NCI-H2081 treated with DMSO at 0.1 percent for 48 hours (cell line): ENCODE measurements at places on chromosomes 3 and 15.

DNA sequence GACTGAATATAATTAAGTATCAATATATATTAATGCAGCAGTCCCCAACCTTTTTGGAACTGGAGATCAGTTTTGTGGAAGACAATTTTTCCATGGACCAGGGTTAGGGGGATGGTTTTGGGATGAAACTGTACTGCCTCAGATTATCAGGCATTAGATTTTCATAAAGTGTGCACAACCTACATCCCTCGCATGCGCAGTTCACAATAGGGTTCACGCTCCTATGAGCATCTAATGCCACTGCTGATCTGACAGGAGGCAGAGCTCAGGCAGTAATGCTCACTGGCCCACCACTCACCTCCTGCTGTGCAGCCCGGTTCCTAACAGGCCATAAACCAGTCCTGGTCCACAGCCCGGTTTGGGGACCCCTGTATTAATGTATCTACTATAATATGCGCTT is 95.6 kb downstream of the ULK4 start:
- DNase-seq, result no peak

DNA sequence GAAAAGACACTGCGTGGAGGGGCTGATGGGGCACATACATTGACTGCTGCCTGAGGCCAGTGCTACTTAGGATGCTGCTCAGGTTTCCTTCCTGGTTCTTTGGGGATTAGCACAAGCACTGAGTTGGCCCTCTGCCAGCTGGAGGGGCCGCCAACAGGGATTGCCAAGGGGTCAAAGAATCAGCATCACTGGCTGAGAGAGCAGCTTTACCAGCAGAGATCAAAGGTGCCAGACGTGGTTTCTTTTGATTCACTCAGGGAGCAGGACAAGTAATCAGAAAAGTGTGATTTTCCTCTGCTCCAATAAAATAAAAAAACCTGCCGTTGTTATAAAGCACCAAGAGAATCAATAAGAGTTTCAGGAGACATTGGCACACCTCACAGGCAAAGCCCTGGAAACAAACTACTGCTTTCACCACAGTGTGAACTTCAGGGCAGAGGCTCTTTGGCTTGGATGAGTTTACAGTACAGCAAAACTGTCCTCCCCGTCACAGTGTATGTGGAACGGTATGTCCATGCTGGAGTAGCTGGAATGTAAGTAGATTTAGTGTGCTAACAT is 45.8 kb upstream of the FSIP1 start:
- DNase-seq, result no peak

GRCh38 chr3:122621112-122621511 is 43.7 kb downstream of the PARP15 start:
- DNase-seq, result no peak

DNA sequence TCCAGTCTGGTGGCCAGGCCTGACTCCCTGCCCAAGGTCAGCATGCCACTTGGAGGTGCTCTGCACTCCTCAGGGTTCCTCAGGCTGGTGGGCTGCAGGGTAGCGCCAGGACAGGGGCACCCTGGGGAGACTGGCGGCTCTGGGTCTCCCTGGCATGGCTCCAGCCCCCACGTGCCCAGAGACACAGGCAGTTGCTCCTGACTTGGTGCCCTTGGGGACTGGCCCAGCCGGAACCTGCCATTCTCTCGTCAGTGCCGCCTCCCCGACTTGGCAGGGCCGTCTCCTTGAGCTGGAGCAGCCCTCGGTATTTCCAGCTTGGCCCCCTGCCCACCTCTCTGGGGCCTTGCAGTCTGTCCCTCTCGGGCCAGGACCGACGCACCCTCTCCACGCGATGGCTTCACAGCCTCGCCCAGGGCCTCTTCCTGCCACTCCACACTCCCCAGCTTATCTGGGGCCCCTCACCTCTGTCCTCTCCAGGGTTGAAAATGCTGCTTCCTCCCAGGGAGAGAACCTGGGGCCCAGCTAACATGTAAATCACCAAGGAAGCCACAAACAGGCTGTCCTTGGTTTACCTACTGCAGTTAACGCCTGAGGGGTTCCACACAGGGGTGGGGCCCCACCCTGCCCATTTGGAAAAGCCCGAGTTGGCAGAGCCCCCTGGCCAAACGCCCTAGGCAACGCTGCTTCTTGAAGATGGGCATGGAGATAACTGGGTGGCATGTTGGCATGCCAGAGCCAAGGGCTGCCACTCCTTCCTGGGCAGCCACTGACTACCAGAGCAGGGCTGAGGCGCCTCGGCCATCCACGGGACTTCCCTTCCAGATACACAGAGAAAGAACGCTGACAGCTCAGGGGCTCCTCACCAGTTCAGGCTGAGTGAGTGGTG is 61.4 kb downstream of the SMAD6 start:
- no peak for DNase-seq

GRCh38 chr3:107275511-107275910 is 101.7 kb upstream of the CCDC54 start:
- DNase-seq, result no peak

DNA sequence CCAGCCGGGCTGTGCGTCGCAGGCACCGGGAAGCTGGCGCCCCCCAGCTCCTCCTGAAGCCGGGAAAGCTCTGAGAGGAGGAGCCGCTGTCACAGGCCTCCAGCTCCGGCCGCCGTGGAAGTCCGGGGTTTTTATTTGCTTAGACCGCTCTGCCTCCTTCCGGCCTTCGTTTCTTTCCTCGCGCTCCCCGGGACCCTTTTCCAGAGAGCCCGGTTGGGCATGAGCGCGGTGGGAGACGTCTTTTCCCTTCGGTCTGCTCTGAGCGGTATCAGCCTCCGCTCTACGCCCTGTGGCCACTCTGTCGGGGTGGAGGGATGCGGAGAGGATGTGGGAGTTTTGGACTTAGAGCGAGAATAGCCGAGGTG is 559 bp downstream of the SENP5 start:
- no peak for DNase-seq

DNA sequence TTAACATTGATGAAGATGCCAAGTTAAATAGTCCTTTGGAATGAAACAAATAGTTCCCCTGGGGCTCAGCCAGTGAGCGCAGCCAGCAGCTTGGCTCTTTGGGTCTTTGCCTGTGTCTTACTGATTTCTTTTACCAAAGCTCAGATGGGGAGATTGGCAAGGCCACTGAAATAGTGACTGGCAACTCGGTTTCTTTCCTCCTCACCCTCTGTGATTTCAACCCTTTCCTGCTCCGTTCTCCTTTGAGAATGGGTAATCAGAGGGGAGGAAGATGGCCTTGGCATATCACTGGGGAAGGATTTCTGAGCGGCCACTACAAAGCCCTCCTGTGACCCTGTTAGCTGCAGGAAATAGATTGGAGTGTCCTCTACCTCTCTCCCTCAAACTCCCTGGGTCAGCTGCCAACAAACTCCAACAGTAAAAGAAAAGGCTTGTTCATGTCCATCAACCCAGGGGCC is 337.1 kb upstream of the LRRFIP2 start:
- DNase-seq, result no peak

DNA sequence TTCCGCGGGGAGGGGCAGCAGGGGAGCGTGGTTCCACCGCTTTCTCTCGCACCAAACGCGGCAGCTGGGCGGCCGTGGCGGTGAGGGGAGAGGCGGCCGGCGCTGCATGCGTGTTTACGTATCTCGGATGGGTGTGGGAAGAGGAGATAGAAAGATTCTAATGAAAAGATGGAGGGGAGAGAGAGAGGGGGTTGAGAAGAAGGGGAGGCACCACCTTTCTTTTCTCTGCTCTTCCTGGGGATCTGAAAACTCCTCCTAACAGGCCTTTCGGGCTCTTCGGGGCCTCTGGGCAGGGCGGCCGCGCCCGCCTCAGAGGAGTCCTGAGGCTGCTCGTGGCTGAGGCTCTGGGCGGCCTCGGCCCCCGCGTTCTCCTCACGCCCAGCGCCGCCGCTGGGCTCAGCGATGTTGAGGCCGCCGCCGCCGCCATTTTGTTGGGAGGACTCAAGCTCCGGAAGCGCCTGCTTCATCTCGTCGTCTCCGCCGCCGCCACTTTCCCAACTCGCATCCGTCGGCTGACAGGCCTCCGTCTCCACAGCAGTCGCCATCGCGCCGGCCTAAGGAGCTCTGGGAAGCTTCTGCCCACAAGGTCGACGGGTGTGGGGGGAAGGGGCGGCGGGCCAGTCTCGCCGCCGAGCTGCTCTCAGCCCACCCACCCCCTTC is 473 bp downstream of the TASOR start:
- DNase-seq, result peak; percentile 4

- no peak for DNase-seq
Observed at GRCh38 chr15:38066612-38067011, 132.2 kb downstream of the TMCO5A start.

GRCh38 chr3:99087277-99087676 is 185.8 kb upstream of the DCBLD2 start:
- no peak for DNase-seq

- DNase-seq, result no peak
Observed at GRCh38 chr15:36004891-36005490, 459.0 kb upstream of the DPH6 start.

GRCh38 chr3:37171144-37171543 is 3.2 kb downstream of the LRRFIP2 start:
- DNase-seq, result no peak

DNA sequence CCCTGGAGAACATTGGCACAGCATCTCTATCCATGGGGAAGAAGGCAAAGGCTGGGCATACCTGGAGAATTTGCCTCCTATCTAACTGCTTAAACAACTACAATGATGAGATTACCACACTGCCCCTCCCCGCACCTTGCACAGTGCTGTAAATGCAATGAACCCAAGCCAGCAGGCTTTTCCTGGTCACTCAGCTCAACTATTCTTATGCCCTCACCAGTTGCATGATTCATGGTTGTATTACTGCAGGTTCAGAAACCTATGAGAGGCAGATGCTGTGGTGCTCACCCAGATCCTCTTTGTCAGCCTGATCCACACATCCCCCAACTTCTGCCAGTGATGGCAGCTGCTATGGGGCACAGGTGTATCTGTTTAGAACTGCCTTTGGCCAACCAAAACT is 77.7 kb upstream of the STAC start:
- no peak for DNase-seq

- no peak for DNase-seq
Observed at GRCh38 chr3:59247402-59247841, 197.6 kb upstream of the CFAP20DC start.

- no peak for DNase-seq
Observed at GRCh38 chr15:66797921-66798320, 95.9 kb downstream of the SMAD6 start.

DNA sequence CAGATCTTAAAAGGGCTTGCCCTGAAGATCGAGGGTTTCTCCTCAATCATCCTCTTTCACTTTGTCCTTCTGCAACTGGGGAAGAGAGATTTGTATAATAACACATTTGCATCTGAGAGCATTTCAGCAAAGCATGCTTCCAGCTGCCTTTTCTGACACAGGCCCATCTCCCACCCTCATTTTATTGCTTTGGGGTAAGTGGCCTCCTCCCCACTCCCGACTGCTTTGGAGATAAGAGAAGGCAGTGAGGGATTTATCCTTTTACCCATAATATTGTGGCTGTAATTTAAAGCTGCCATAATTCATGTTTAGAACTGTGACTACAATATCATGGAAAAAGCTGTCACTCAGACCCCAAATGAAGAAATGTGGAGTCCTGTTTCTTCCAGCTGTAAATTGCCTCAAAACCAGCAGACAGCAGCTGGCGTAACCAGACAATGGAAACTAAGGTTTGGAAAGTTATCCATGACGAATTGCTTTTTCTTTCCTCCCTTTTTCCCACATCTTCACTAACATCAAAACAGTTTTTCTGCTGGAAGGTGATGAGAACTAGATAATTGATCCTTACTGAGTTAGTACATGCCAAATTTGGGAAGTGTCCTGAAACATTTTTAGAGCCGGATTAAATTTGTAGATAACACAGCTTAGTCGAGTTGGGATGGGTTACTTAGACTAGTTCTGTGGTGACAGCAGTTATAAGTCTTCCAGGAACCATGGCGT is 104.2 kb upstream of the PFN2 start:
- no peak for DNase-seq

DNA sequence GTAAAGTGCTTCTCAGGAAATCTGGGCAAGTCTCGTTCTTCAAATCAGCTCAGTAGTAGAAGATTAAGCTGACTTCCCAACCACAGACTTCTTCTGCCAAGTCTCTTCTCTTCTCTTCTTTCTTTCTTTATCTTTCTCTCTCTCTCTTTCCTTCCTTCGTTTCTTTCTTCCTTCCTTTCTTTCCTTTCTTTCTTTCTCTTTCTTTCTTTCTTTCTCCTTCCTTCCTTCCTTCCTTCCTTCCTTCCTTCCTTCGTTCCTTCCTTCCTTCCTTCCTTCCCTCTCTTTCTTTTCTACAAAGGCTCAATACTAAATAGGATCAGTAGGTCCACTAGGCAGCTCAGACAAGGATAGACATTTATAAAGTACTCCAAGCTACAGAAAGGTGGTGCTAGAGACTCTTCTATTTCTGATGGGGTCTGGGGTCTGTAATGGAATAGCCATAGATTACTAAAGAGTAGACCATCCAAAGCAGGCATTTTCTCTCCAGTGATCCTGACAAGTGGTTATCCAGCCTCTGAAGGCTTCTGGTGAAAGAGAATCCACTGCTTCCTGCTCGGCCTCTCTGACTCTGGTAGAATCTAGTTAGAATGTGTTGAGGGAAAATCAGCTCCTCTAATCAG is 100.8 kb downstream of the TPRG1 start:
- DNase-seq, result peak; percentile 38

DNA sequence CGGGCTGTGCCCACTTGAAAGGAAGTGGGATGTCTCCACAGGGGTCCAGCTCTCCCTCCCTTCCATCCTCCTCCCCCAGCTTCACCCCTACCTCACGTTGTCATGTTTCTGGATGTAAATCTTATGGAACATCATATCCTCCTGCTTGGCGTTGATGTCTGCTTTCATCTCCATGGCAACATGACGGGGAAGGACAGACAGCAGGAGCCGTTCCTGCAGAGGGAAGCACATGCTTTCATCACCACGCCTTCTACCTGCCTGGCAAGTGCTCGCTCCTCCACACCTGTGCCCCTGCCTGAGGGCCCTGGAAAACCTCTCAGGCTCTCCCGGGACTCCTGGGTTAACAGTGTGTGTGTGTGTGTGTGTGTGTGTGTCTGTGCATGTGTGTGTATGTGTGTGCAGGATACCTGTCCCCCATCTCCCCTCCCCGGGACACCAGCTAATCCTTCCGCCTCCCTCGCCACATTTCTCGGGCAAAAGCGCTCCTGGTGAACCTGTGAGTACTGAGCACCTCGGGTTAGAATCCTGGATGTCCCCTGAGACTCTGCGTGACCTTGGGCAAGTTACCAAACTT is 101.1 kb downstream of the ADCY5 start:
- DNase-seq, result no peak

- DNase-seq, result no peak
Observed at GRCh38 chr15:90190606-90191343, 10.4 kb upstream of the SEMA4B start.

DNA sequence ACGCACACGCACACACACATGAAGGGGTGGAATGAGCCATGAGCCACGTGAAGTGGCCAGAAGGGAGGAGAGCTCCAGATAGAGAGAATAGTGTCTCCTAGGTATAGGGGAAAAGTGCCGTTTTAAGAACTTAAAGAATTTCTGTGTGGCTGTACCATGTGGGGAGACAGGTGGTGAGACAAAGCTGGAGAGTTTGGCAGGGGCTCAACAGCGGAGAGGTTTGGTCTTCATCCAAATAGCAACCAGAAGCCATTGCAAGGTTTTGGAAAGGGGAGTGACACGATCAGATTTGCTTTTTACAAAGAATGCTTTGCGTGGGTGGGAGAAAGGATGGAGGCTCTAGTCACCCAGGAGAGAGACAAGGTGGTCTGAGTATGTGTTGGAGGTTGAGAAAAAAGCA is 146.0 kb downstream of the IL20RB start:
- no peak for DNase-seq
